AG04449 (cell line): ENCODE measurements at places on chromosomes 1 and 21.

- DNase-seq: no peak
Measured at GRCh38 chr1:153261281-153262069, 2.0 kb downstream of the LORICRIN start.

DNA sequence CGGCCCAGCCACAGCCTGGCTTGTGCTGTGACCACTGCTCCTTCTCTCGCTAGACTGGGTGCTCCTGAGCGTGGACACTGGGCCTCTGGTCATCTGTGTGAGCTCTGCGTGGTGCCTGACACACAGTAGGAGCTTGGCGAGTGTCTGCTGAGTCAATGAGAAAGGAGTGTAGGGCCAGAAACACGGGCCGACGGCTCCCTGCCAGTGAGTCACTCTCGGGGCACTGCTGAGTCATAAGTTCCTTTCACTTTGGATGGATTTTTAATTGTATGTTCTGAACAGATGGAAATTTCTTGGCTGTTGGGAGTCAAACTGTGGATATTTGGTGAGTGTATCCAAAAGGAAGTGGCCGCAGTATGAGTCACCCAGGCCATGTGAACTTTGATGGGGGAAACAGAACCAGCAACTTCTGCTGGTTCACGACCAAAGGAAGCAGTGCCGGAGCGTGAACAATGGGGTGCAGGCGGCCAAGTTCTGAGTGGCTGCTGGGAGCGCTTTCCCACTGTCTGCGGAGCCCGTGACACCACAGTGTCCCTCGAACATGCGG, 41.0 kb upstream of the COL18A1 start:
- peak; percentile 93 for DNase-seq

DNA sequence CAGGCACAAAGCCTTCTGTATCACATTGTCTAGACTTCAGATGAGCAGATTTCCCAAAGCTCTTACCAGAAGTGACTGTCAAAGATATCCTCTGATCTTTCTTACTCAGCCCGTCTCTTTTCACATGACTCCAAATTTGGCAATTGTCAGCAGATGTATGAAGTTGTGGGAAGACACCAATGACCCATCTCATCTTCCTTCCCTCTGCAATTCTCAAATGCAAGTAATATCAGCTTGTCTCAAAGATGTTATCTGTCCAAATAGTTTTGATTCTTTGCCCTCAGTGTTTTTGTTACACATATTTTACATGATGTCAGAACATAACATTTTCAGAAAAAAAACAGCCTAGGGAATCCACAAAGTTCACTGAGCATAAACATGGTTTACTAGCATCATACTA, 45.1 kb upstream of the RGS2 start:
- DNase-seq: peak; percentile 93

DNA sequence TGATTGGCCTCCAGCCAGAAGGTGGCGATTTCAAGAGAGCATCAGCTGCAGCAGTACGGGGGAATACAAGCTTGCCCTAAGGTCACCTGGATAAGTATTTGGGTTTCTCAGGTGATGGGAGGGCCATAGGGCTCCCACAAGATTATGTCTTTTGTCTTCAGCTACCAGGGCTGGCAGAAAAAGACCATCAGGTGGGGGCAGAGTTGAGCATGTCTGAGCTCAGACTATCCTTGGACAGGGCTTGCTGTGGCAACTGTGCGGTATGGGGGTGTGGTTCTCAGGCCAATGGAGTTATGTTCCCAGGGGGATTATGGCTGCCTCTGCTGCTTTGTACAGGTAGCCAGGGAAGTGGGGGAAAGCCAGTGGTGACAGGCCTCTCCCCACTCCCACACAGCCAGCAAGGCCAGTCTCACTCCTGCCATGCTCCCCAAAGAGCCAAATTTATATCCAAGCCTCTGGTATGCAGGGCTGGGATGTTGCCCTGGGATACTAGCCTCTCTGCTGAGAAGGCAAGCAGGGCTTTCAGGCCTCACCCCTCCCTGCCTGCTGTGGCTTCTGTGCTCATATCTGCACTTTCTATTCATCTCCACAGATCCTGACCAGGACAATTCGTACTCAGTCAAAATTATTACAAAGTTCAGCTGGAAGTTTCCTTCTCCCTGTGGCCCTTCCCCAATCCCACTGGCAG, 26.6 kb upstream of the CD84 start:
- DNase-seq: no peak

GRCh38 chr1:42335809-42336518, 929 bp upstream of the FOXJ3 start:
- DNase-seq: no peak

DNA sequence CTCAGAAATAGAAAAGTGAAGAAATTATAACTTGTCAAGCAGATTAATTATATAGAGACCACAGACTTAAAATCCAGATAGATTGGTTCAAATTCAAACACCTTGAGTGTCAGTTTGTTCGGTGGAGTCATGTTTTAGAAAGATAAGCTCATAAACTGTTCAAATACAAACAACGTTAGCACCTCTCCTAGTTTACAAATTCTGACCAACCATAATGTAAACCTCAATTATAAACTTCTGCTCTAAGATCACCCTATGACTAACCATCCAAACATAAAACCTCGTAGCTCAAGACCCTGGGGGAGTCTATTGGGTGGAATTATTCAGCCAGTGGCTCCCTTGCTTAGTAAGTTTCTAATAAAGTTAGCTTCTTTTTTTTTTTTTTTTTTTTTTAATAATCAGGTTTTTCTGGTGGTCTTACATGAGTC, 12.4 kb downstream of the CBR1 start:
- DNase-seq: no peak

DNA sequence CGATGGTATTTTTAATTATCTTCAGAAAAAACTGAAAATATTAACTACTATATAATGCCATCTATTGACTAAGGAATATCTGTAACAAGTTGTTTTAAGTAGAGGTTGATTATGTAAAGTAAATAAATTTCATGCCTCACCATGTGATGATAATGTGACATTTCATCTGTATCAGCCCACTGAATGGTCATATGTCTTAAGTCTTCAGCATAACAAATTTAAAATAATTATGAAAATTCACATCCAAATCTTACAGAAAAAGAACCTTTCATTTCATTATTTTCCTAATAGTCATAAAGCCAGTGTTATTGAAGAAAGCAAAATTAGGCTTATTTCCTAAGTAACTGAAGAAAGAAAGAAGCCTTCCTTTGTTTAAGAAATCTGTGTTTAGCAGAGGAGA, 72.6 kb downstream of the ITGB3BP start:
- DNase-seq: no peak

DNA sequence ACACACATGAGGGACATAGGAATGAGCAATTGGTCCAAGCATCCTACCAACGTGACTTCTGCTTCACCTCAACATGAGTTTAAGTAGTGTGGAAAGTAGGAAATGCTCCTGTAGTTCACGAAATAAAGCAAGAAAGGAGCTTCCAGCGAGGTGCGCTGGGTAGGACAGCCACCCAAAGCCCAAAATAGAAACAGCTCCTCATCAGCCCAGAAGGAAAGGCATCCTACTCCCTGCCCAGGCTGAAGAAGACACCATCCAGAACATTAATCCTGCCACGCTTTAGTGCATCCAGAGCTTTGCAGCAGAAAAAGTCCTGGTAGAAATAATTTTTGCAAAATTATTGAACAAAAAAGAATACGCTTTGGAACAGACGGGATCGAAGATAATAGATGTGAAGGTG, 25.9 kb downstream of the CCDC185 start:
- DNase-seq: no peak

DNA sequence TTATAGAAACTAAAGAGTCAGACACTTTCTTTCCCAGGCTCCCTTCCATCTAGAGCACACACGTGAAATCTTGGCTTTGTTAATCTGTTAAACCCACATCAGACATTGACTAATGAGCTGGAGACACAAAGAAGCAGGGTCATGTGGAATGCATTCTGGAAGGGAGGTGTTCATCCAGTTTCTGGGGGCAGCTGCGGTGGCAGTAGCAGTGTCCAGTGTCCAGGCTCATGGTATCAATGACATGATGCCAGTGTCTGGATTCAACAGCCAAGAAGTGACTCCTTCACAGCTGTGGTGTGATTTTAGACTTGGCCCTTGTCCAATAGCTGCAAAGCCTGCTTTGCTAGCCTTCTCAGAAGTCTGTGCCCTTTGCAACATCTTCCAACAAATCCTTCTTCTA, 95.2 kb downstream of the NTPCR start:
- DNase-seq: no peak

DNA sequence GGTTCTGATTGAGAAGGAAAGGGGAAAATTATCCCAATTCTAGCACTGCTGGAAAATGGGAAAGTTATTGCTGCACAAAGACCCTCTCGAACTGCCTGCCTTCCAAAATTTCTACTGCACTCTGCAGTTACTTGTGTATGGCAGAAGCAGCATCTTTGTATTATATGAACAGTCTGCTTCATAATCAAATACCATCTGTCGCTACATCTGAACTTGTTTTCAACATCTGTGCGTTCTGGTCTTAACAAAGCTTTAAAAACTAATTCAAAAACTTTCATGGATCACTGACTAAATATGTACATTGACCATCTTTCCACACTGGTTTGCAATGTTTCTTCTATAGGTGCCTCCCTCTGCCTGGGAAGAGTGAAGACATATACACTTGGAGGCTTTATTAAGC, 79.2 kb downstream of the PROX1 start:
- no peak for DNase-seq

DNA sequence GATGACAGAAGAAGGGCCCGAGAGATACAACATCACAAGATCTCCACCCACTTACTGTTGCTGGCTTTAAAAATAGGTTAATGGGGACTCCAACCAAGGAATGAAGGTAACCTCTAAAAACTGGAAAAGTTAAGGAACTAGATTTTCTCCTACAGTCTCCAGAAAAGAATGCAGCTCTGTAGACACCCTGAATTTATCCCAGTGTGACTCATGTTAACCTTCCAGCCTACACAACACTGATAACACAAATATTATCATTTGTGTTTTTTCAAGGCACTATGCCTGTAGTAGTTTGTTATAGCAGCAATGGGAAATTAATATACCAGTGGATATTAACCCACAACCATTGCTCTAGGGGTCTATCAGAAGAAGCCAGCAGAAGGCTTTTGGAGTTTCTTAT, 730.7 kb upstream of the ZP4 start:
- DNase-seq: no peak

DNA sequence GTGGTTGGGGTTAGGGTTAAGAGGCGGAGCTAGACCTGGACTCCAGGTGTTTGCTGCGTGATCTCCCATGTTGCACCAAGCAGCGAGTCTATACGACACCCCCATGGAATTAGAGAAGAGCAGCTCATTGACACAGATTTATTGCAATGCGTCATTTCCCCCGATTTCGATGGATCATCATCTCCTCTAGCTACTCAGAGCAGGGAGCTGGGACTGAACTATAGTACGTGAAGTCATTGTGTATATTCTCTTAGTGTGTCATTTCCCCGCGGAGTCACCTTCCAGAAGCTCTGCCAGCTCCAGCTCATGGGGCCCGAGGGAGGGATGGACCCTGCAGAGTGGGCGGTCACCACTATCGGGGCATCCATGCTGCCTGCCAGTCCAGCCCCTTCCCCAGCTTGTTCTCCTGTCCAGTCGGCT, 7.5 kb upstream of the C2CD2 start:
- DNase-seq: no peak

DNA sequence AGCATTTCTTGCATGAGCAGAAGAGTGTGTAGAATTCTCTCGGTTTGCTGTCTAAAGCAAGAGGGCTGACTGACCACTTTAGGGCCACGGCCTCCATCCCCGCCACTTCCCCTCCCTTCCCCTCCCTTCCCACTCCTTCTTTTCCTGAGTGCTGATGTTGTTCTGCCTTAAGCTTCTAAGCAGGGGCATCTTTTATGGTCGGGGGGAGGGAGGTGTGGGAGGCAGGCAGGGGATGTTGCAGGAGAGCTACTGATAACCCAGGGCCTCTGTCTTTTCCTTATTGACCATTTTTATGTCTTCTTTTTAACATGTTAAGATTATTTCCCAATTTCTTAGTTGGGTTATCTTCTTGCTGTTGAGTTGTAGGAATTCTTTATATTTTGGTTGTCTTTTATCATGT, 15.1 kb downstream of the USP25 start:
- DNase-seq: no peak

DNA sequence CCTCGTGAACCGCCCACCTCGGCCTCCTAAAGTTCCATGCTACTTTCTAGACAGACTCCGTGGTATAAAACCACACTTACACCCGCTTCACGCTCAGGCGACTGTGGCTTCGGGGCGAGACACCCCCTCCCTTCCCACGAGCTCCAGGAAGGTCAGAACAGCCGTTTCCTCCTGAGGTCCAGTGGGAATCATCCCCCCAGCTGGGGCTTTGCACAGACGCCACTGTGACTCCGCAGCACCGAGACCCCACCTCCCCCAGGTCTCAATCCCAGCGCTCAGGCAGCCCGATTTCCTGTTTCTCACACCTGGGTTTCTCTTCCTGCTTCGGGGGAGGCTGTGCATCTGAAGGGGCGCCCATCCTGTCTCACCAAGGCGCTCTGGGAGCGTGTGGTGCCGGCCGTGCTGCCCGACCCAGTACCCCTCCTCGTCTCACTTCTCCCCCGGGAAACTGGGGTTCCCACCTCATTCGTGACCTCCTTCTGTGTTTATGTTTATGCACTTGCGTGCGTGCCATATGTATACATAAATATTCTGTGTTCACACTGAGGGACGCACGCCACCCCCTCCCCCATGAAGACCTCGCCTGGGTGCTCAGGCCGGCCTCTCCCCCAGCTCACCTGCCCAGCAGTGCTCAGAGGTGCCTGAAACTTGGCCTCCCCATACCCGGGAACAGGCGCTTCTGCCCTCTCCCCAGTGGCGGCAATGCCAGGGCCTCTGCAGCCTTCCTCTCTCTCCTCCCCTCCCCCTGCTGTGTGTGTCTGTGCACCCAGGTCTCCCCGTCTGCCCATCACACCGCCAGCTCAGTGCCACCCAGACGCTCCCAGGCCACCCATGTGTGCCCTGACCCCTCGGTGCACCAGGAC, 14.6 kb downstream of the SLC35E2B start:
- DNase-seq: no peak

DNA sequence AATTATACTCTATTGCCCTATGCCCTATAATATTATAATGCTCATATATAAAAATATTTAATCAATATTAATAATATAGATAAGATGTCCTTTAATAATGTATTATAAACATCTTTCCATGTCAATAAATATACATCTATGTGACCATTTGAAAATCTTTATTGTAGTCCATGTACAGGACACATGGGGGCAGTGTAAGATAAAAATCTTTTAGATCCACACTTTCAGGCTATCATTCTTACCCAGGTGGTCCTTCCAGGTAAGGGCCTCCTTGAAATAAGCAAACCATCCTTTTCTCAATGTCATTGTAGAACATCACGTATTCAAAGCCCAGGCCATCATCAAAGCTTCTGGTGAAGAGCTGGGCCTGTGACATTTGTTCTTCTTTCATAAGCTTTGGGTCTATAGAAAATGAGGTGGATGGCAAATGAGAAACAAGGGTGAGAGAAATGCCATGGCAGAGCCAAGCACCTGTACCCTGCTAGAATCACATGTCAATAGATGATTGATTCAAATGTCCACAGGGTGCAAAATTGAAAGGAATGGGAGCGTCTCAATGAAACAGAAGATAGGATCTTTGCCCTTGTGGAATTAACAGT, 20.2 kb downstream of the THEM4 start:
- no peak for DNase-seq

- DNase-seq: no peak
Measured at GRCh38 chr1:27031235-27032118, 18.8 kb upstream of the TENT5B start.
